ENCODE measurements at places on chromosomes 6 and 20. TPM values are rescaled to one million over a fixed set of nuclear protein-coding genes. Genes with fewer than 3 reads are reported as not detected.

Gene POM121L2
- not detected for total RNA-seq

- DNase-seq: no peak
These were observed 236.2 kb downstream of the SLC24A3 start for GRCh38 chr20:19448632-19449031.

DNA sequence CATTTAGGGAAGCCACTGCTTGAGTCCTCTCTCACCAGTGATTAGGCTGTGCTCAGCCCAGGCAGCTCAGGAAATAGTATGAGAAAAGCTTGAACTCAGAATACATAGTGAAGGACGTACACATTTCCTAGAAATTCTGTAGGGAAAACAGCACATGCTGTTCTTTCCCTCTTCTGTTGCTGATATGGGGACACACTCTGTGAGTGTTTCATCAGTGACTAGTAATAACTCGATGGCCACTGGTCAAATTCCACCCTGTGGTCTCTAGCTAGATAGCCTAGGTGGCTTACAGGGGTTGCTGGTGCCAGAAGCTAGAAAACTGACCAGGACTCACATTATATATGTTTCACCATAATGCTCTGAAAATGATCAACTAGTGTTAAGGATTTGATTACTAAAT lies 259.8 kb upstream of the SOX4 start:
- DNase-seq: no peak

- no peak for DNase-seq
These were observed 30.6 kb downstream of the REPS1 start for GRCh38 chr6:138957484-138957883.

Gene C20orf202
- total RNA-seq: 0.14 TPM

Gene BMP2
- 2.3 TPM for total RNA-seq

Gene PBOV1
- not detected for total RNA-seq

Gene BPI
- total RNA-seq: not detected

Gene GRIK2
- 2.7 TPM for total RNA-seq

DNA sequence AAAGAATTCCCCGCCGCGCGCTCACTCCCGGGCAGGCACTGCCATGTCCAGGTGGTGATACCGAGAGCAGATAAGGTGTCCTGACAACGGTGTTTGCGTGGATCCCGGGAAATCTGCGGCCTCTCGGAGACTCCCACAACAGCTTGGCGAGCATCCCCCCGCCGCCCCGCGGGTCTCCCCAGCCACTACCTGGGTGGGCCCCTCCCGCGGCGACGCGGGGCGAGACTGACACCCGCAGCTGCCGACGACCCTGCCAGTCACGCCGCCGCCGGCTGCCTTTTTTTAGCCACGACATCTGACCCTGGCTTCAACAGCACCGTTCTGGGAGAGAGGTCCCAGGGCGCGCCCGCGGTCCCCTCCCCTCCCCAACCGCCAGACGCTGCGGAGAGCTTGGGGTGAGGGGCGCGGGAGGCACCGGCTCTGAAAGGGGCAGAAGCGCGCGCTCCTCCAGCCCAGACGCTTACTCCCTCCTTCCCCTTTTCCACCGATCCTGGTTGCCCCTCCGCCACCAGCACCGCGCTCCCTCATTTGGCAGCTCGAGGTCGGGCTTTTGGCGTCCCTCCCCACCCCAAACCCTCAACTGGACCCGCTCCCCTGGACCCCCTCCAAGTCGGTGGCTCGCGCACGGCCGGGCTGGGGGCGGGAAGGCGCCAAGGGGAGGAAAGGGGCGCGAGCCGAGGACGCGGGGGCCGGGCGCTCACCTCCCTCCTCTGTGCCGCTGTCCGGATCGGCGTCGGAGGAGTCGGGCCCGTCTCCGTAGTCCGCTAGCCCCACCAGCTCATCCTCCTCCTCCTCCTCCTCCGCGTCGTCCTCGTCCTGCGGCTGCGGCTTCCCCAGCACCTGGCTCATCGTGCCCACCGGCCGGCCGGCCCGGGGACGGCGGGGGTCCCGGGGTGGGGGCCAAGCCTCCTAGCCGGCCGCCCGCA lies 665 bp downstream of the RRAGD start:
- peak; percentile 77 for DNase-seq

- no peak for DNase-seq
These were observed 100.5 kb downstream of the EYA4 start for GRCh38 chr6:133341607-133342158.

DNA sequence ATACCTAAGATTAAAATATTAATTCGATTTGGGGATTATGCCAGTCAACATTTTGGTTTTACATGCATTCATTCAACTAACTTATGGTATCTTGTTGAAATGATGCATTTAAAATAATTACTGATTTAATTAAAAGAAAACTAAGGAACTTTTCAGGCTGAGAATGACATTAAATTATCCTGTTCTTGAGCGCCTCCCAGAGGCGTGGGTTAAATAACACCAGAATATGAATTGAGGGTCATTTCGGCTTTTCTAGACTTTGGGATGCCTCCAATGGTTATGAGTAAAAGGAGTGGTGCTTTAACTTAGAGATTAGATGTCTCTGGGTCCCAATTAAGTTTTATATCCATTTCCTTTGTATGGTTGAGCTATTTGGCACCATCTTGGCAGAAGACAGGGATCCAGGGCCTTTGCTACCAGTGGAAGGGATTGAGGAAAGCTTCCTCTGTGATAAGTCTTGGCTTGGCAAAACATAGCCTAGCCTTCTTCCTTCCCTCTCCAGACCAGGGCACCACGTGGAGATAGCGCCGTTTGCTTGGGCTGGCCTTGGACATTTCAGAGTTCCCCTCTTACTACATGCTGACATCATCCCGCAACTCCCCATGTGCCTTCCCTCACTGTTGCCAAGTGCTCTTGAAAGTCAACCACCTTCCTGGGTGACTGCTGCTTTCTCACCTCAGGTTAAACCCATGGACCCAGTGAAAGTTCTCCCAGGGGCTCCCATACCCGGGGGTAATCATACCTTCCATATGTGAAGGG lies 28.7 kb downstream of the GNAS start:
- DNase-seq: no peak

DNA sequence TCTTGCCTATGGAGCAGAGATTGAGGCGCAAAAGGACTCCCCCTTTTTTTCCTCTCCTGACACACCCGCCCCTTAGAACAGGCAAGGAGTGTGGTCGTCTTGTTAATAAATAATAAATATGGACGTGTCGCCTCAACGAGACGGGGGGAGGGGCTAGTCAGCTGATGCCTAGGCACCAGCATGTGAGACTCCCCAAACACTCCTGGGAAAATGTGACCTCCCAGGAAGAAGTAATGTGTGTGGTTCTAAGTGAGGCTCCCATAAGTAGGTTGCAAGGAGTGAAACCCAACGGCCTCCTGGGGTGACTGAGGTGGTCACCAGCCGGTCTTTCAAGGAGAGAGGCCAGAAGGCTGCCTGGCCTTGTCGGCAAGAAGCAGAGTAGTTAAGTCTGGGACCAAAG lies 1.1 kb upstream of the FAXC start:
- DNase-seq: no peak

Gene SCUBE3
- total RNA-seq: 10.3 TPM

DNA sequence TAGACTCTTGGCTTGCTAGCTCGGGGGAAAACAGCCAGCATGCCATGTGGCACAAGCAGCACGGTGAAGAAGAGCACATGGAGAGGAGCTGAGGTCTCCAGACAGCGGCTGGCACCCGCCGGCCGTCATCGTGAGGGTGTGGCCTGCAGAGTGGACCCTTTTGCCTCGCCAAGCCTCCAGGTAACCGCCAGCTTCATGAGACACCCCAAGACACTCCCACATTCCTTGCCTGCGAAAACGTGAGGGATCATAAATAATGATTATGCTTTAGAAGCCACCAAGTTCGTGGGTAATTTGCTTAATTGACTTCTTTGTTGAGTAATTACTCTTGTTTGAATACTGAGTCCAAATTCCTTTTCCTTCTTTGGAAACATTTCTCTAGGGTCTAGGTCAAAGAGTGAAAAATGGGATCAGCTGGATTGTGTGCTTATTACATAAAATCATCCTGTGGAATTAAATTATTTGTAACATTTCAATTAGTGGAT lies 23.2 kb downstream of the FAM50B start:
- no peak for DNase-seq

DNA sequence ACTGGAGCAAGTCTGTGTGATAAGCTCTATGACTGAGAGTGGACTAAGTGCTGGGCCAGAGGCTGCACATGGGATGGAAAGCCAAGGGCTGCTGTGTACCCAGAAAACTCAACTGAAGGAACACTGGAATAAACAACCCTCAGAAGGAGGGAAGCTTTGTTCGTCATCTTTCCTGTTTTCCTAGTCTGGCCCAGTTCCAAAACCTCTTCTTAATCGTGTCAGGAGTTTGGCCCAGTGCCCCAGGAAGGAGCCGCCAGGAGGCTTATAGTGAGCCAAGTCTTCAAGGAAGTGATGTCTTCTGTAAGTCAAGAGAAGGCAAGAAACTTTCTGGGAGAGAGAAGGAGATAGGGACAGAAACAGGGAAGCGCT lies 23.3 kb upstream of the TOP1 start:
- DNase-seq: peak; percentile 90

GRCh38 chr6:27213544-27214125 lies 33.9 kb upstream of the PRSS16 start:
- no peak for DNase-seq

DNA sequence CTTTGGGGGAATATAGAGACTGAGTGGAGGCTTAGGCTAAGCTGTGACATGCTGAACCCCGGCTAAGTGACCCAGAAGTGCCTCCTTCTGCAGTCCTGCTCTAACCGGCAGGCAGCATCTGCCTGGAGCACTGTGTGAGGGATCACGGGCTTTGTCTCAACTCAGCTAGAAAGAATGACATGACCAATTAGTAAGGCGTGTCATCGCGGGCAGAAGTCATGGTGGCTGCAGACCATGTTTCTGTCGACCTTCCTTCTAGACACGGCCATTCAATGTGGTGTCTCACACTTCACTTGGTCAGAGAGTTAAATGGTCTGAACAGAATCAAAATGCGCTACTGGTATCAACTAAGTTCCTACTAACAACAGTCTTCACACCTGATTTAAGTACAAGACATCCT lies 35.0 kb downstream of the HUS1B start:
- no peak for DNase-seq

Gene ARFGAP1
- total RNA-seq: 28.8 TPM

Gene CST1
- total RNA-seq: not detected

DNA sequence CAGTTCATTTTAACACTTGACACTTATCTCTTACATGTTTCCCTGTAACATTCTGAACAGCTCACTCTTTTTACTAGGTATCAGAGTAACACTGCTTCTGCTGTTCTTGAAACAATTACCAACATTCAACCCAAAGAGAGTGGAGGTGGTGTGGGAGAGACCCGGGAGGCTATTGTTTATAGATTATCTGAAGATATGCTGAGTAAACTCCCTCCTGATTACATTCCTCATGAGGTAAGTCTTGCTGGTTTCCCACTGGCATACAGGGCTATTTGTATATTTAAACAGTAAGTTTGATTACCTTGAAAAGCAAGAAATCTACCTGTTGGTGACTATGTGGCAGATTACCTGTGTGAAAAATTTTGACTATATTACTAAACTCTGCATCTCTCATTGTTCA lies 39.8 kb upstream of the GLP1R start:
- DNase-seq: no peak

Gene TNFRSF21
- 15.3 TPM for total RNA-seq

- no peak for DNase-seq
These were observed 44.0 kb downstream of the SMPDL3A start for GRCh38 chr6:122833021-122833491.

Gene TRIM27
- total RNA-seq: 18.5 TPM

Gene ANKRD66
- total RNA-seq: not detected

DNA sequence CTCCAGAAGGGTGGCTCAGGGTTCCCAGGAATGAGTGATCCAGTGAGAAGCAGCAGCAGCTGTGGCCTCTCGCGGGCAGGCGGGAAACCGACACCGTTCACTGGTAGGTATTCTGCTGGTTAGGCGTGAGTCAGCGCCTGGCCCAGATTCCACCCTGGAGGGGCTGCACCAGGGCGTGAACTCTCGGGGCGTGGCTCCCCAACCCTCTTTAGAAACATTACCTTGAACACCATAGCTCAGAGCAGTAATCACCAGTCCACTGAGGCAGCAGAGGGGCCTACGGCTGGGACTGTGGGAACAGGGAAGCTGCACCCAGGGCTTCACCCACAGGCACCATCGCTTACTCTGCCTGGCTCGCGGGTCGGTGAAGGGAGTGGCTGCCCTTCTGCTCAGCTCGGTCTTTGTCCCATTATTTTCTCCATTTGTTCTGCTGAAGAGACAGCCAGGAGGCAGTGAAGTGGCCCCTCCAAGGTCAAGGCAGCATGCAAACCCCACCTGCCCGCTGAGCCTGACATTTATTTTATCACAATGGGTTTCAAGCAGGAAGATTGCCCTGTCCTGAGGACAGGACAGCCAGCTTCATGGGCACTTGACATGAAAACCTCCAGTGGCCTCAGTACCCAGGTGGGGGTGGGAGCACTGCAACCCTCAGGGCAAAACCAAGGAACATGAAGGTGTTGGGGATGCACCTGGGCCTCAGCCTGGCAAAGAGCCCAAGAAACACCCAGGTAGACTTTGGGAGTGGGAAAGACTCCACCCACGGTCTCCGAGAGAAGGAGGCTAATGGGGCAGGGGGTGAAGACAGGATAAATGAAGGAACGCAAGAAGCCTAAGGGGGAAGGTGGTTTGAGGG lies 51.0 kb upstream of the CD93 start:
- DNase-seq: no peak

Gene SCRT2
- total RNA-seq: not detected

Gene POU5F1
- 0.51 TPM for total RNA-seq

DNA sequence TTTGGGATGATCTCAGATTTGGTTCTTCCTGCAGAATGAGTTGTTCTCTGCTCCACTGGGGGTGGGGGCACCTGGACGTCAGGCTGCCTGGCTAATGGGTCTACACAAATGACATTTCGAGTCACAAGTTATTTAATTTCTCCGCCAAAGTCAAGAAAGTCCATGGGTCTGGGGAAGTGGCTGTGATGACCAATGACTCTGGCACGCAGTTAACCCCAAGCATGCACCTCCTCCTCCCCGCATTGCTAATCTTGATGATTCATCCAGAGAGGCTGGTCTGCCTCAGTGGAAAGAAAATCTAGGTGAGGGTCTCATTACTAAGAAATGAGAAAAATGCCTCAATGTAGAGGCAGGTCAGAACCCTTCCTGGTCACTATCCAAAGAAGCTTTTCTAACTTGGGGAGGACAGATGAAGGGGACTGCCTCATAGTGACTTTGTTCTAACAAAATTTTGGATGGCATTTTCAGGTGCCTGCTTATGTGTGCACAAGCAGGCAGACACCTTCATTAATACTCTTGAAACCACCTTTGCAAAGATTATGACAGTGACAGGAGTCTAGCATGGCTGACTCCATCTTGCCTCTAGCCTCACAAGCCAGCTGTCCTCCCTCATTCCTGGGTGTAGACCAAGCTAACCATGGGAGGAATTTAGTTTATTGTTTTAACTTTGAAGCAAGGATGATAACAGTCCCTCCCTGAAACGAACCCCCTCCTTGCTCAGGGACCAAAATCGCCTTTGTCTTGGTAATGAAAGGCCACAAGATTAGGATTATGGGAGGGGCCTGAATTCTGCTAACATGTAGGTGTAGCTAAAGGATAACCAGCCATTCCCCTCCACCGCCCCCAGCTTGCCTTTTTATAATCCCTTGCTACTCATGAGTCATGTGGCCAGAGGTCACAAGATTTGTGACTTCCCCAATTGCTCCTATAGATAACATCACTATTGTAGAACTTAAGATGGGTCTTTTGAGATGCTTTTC lies 98.6 kb upstream of the MRPS10 start:
- DNase-seq: no peak

- no peak for DNase-seq
These were observed 13.5 kb downstream of the EBF4 start for GRCh38 chr20:2705931-2706645.
